ENCODE measurements at places on chromosomes 6 and 20.

DNA sequence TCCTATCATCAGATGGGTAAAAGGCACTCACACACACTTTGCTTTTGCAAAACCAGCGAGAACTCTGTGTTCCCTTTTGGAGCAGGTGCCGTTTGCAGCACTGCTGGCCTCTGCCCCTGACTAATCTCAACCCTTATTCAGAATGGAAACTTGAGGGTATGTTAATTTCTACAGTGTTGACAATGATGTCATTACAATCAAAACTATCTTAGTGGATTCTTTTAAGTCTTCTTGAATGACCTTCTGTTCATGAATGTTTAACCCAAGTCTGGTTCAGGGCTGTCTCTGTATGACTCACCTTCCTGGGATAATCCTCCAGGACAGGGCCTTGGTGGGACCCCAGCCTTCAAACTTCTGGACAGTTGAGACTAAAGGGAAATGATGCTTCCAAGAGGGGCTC, 197.9 kb downstream of the CDH4 start:
- DNase-seq, result no peak

DNA sequence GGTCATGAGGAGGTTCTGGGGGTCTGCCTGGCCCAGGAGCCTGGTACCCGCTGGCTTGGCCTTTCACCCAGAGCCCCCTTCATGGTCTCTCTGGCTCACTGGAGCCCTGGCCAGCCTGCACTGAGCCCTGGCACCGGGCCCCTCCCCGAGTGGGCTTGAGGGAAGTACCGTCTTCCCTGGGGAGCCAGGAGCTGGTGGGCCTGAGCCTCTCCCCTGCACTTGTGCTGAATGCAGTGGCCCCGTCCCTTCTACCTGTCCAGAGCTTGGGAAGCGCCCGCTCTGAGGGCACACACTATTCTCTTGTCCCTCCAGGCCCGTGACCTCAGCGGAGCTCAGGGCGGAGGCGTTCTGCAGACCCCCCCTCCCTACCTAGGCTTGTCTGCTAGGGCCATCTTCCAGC, 62.2 kb downstream of the TCP11 start:
- DNase-seq, result no peak

DNA sequence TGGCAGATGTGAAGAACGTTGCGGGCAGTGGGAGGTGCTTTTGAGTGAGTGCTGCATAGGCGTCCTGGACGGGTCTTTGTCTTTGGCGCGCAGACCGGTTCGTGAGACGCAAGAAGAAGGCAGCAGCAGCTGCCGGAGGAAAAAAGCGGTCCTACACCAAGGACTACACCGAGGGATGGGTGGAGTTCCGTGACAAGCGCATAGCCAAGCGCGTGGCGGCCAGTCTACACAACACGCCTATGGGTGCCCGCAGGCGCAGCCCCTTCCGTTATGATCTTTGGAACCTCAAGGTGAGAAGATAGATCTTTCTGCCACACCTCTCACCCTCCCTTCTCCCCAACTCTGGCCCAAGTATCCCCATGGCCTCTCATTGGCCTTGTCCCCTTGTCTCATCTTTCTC, 1.1 kb downstream of the ABT1 start:
- no peak for DNase-seq

GRCh38 chr20:37734228-37734985, 40.6 kb downstream of the CTNNBL1 start:
- peak; percentile 63 for DNase-seq

- no peak for DNase-seq
Observed at GRCh38 chr6:2737885-2738284, 12.8 kb downstream of the MYLK4 start.

DNA sequence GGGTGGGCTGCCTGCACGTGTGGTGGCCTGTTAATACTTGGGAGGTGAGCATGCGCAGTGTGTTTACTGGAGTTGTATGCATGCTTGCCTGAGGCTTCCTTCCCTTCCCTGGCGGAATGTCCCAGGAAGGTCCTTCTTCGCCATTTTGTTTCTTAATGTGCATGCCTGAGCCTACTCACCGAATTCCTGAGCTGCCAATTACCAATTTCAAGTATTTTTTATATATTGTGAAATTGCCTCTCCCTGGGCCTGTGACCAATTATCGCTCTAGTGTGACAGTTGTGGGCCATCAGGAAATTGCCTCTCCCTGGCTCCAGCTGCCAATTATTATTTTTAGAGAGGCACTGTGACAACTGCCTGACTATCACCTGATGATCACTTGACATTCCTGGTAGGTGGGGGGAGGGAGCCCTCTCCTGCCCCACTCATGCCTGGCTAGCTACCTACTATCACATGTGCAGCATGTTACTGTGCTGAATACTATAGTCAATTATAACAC, 70.0 kb downstream of the FAM50B start:
- DNase-seq, result peak; percentile 96

DNA sequence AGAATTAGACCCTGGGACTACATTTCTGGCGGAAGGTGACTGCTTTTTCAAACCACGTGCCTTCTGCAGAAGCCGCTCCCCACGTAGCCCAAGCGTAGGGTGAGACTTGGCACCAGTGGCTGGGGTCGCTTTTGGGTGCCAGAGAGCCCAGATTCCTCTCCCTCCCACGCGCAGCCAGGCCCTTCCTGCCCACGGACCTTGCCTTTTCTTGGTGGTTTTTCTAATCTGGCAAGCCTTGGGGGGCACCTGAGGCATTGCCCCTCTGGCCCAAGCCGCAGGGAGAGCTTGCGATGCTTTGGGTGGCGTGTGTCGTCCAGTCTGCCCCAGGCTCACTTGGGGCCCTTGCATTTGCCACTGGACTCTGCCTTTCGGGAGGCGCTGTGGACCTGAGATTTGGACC, 3.3 kb downstream of the SLCO4A1 start:
- no peak for DNase-seq

GRCh38 chr20:41133709-41134361, 3.5 kb upstream of the PLCG1 start:
- DNase-seq, result no peak

GRCh38 chr6:167687116-167687725, 139.5 kb upstream of the AFDN start:
- no peak for DNase-seq

- DNase-seq, result no peak
Observed at GRCh38 chr6:4264081-4264480, 128.7 kb upstream of the ECI2 start.

GRCh38 chr6:165782812-165783211, 119.8 kb upstream of the PDE10A start:
- DNase-seq, result no peak

DNA sequence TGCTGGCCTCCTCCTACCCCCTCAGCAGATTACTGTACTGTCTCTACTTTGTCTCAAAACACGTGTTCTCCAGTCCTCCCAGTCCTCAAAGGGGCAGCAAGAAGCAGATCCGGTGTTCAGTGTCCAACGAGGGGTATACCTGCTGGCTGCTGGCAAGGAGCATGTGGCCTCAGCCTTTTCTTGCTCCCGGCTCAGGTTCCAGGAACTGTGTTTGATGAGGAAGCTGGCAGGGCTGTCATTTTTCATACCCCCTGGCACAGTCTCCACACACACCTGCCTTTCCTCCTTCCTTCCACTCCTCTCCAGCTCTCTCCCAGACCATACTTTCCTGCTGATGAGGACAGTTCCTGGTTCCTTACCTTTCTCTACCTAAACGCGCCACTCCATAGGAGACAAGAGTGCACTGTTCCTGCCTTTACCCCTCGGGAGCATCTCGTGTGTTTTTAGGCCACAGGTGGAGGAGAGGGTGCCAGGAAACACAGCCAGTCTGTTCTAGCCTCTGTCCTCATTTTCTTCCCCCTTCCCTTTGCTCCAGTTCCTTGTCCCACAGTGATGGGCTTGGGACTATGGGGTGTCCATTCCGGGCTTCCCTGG, 77.2 kb downstream of the SSR1 start:
- DNase-seq, result no peak

GRCh38 chr6:170365593-170365992, 59.0 kb downstream of the FAM120B start:
- peak; percentile 3 for DNase-seq

GRCh38 chr6:55670850-55671413, 91.9 kb upstream of the HMGCLL1 start:
- no peak for DNase-seq

DNA sequence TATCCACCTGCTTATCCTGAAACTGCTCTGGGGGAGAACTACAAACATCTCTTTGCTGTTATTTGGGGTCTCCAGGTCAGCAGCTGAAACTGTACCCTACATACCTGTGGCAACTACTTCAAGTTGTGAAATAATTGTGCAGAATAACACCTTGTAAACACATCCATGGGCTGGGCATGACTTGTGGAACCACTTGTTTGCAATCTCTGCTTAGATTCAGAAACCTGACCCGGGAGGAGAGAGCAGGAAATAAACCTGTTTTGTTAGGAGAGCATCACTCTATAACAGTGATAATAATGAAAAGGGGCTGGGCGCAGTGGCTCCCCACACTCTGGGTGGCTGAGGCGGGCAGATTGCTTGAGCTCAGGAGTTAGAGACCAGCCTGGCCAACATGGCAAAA, 183.1 kb downstream of the NFATC2 start:
- no peak for DNase-seq

GRCh38 chr20:44785768-44786167, 24.6 kb downstream of the RIMS4 start:
- no peak for DNase-seq

GRCh38 chr6:32132110-32132509, 2.0 kb upstream of the FKBPL start:
- DNase-seq, result no peak

DNA sequence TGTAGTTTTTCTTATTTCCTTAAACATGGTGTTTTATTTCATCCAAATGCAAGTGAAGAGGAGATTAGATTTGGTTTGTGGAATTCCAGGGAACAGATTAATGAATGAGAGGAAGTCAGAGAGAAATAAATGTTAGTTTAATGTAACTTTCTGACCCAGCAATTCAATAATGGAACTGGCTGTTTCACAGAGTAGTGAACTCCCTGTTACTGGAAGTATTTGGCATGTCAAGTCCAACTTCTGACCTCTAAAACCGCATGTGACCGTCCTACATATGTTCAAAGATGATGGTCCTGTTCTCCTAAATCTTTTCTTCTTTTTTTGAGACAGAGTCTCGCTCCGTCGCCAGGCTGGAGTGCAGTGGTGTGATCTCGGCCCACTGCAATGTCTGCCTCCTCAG, 18.7 kb downstream of the PROCR start:
- no peak for DNase-seq

- no peak for DNase-seq
Observed at GRCh38 chr6:131963063-131963462, 11.9 kb upstream of the CCN2 start.

DNA sequence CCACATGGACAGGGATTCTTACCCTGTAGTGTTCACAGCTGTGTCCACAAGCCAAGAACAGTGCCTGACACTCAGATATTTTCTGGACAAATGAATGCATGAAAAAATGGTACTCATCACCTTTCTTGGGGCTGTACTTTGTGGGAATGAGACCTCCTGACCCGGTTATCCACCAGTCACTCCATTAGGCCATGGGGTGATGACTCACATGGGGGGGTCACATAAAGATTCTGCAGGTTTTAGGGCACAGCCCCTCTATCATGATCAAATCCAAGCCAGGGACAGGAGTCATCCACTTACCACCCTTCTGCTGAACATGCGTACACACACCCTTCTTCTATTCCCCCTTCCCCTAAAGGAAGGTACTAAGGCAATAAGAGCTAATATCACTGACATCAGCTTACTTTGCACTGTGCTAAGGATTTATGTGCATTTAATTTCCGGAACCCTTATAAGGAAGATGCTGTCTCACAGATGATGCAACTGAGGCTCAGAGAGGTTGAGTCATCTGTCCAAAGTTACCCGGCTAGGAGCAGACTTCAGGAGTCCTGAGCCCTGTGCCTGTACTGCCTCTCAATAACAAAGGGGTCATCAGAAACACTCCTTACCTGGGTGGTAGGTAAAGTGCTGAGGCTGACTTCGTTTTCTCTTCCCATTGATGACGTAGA, 107.8 kb downstream of the NFATC2 start:
- DNase-seq, result peak; percentile 83

GRCh38 chr6:106546691-106547414, 82.4 kb downstream of the RTN4IP1 start:
- DNase-seq, result peak; percentile 73

DNA sequence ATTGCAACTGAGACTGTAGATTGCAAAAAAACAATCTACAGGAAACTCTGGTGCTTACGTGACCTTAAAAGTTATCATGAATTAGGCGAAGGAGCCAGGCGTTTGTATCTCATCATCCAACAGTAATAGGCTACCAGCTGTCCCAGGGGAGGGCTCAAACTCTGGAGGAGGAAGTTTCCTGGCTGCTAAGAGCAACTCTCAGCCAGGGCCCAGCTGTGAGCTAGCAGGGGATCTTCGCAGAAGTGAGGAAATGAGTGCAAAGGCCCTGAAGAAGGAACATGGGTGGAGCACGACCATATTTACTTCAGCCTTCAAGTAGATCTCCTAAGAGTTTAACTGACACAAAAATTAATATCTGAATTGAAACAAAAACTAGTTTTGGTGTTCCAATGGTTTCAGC, 686.9 kb upstream of the MAP3K7 start:
- DNase-seq, result no peak

GRCh38 chr6:10763006-10763405, 15.4 kb downstream of the TMEM14B start:
- DNase-seq, result no peak

- DNase-seq, result peak; percentile 13
Observed at GRCh38 chr6:111874025-111874415, 768 bp upstream of the FYN start.

GRCh38 chr6:44508646-44509045, 121.1 kb downstream of the CDC5L start:
- DNase-seq, result peak; percentile 60

DNA sequence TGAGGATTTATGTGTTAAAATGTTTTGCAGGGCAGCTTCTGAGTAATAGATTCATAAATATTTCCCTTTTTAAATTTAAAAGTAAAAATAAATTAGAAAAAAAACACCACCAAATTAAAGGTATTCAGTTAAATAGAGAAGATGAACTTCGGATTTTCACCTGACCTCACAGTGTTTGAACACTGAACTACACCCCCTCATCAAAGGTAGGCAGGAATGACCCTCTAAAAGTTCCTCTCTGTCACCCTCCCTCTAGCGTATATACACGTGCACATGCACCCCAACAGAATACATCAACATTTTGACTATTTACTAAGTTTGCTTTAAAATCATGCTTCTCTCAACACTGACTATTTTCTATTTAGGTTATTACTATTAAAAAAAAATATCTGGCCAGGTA, 528.3 kb downstream of the QKI start:
- DNase-seq, result no peak

- DNase-seq, result no peak
Observed at GRCh38 chr20:40746251-40746650, 57.2 kb upstream of the MAFB start.

GRCh38 chr6:2126351-2126750, 119.1 kb downstream of the GMDS start:
- no peak for DNase-seq

GRCh38 chr20:56483970-56484369, 15.5 kb downstream of the RTF2 start:
- no peak for DNase-seq

- no peak for DNase-seq
Observed at GRCh38 chr20:37296371-37296770, 6.9 kb downstream of the MANBAL start.

DNA sequence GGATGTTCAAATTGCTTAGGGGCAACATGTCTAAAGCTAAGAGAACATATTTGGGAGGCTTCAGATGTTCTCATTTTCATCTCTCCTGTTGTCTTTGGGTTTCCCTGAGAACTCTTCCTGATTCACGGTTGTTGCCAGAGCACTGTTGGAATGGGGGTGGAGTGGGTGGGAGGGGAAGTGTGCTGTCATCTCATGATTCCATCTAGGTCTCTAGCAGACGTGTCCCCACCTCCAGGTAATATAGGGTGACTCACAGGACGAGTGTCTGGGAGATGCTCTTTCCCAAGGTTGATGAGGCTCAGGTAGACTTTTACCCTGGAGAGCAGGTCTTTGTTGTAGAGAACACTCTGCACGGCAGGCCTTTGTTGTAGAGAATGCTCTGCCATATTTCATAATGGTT, 636.9 kb downstream of the QKI start:
- DNase-seq, result no peak

All from AG10803 (cell line).